GM12891 (cell line): ENCODE measurements at places on chromosomes 7 and 10.

- DNase-seq: no peak
Observed at GRCh38 chr10:129771024-129771423, 193.1 kb downstream of the EBF3 start.

- DNase-seq: no peak
Observed at GRCh38 chr7:127478024-127478355, 85.5 kb upstream of the ZNF800 start.

- no peak for DNase-seq
Observed at GRCh38 chr7:123966936-123967335, 41.9 kb downstream of the SPAM1 start.

DNA sequence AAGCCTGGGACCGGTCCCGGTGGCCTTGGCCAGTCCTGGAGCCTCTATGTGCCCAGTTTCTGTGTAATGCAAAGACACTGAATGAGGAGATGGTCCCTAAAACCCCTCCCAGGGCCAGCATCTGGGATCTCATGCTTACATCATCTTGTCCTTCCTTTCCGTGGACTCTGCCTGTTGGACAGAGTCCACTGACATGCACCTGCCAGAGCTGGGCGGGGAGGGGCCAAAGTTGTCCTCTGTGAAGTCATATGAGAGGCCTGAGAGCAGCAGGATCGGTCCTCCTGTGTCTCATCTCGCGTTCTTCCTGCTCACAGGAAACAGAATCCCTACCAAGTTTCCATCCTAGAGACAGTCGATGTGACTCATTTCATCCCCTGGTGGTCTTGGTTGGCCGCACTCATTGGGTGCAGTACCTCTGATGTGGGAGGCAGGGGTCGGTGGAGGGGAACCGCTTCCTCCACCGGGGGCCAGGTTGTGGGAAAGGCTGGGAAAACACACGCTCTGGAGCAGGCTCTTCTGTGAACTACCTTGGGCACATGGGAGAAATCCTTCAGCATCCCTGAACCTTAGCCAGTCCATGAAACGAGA lies 389.6 kb upstream of the PODXL start:
- DNase-seq: no peak

GRCh38 chr7:105057472-105057871 lies 43.5 kb downstream of the KMT2E start:
- no peak for DNase-seq

DNA sequence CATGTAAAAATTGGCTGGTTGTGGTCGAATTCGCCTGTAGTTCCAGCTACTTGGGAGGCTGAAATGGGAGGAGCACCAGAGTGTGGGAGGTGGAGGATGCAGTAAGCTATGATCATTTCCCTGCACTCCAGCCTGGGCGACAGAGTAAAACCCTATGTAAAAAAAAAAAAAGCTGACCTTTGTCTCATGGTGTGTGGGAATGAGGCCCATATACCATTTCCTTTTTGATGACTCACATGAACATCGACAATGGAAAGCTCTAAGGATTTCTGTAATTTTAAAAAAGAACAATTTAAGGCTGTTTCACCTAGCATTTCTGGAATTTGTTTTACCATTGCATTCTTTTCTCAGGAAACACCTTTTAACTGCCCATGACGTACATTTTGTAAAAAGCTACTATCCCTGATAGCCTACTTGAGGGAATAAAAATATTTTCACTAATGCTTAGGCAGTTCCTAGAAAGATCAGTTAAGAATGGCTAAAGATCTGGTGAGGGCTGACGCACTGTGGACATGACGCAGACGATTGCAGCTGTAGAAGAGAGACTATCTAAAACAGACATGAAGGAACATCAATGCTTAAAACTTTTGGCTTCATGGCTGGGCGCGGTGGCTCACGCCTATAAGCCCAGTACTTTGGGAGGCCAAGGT lies 400.6 kb upstream of the IGFBP3 start:
- no peak for DNase-seq
